Tongue (tissue), 3 donors: ENCODE measurements at places on chromosomes 2 and 18.

DNA sequence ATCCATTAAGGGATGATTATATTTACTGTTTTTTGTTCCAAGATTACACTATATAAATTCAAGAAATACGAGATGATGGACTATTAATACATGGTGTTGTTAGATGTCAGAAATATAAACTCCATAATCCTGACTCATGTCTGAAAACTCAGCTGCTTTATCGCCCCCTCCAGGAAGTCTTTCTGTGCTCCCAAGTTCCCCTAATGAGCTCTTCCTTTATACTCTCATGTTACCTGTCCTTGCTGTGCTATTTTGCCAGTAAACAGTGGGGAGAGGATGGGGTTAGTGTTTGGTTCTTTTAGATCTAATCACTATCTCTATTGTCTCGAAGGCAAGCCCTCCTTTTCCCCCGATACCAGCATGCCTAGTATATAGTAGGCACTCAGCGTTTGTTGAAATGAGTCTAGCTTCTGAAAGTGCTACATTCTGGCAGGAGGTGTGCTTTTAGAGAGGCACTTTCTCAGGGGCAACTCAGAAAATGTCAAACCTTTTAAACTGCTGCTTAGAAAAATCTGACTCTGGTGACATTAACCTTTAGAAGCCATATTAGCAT lies 21.4 kb upstream of the BARD1 start:
- no peak for DNase-seq

GRCh38 chr2:237315170-237315828 lies 98.7 kb downstream of the COL6A3 start:
- peak; percentile 95 for DNase-seq

GRCh38 chr2:163198007-163198406 lies 359.4 kb upstream of the KCNH7 start:
- DNase-seq, result no peak

- peak; percentile 11 for DNase-seq
Observed at GRCh38 chr18:77478646-77479442, 229.2 kb downstream of the GALR1 start.

DNA sequence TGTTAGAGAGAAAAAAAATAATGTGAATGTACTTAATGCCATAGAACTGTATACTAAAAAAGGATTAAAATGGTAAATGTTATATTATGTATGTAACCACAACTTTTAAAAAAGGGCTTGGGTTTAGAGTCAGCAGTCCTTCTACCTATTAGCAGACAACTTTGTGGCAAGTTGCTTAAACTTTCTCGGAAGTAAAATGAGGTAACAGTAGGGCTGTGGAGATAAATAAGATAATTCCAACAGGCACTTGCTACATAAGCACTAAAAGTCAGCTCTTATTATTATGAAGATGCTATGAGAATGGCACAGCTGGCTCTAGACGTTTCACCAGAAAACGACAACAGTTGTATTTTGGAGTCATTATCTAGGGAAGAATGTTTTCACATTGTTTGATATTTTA lies 31.3 kb downstream of the AAK1 start:
- DNase-seq, result no peak

GRCh38 chr2:189386741-189387140 lies 54.5 kb upstream of the WDR75 start:
- no peak for DNase-seq

GRCh38 chr2:215692387-215693079 lies 256.7 kb upstream of the FN1 start:
- DNase-seq, result no peak

- no peak for DNase-seq
Observed at GRCh38 chr2:160868891-160869290, 291.3 kb upstream of the TANK start.

GRCh38 chr18:9513971-9514512 lies 38.7 kb downstream of the RALBP1 start:
- DNase-seq, result no peak

GRCh38 chr2:9508931-9509330 lies 34.6 kb downstream of the IAH1 start:
- no peak for DNase-seq

GRCh38 chr2:229429589-229429988 lies 158.5 kb upstream of the PID1 start:
- no peak for DNase-seq

DNA sequence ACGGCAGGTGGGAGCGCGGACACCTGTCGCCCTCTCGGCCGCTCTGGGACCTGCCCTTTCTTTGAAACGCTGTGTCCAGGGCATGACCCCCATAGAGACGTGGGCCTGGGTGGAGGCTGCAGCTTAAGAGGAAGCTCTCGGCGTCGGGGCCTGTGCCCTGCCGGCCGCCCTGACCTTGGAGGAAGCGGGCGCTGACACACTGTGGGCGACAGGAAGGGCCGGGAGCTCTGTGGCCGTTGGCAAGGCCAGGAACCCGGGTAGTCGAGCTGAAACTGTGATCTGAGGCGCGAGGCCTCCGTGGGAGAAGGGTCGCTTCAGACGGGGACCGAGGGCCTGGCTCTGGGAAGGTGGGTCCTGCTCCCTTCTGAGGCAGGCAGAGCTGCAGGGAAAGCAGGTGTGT lies 28.2 kb downstream of the KCNG2 start:
- DNase-seq, result no peak

DNA sequence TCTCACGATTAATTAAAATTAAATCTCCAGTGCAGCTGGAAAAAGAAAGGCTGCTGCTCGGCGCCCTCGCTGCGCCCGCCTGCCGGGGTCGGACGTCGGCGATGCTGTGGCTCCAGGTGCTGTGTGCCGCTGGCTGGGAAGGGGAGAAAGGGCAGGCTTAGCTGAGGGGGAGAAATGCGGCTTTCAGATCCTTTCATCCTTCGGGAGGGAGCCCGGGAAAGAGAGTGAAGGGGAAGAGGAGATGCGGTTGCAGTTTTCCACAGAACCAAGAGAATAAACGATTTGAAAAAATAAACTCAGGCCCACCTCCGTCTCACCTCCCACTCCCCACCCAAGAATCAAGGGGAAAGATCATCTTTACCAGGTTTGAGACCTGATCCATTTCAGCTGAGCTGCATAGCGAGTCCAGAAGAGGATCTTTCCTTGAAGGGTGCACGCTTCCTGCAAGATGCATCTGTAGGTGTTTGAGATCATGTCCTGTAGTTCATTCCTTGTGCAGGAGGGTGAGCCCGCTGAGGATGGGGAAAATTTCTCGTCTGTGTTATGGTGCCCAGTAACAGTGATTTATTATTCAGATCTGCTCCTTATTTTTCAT lies 495 bp downstream of the TMEM169 start:
- DNase-seq, result peak; percentile 11

DNA sequence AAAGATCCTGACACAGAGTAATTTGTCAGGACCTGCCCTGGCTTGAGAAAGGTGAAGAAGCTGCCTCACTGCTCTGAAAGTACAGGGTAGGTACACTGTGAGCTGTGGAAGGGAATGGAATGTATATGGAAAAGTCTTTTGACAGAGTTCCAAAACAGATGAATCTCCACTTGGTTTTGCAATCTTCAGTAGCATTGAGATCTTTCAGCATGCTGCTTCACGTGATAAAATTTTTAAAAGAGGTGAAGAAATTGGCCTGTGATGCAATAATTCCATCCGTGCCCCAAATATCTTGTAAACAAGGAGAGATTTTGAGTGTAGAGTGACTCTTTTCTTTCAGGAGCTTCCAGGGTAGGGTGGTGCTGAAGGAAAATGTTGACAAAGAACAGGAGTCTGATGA lies 123.1 kb downstream of the OSR1 start:
- DNase-seq, result no peak

GRCh38 chr2:106094131-106094841 lies 99.8 kb downstream of the UXS1 start:
- DNase-seq, result no peak

- DNase-seq, result peak; percentile 73
Observed at GRCh38 chr2:152466980-152467676, 132.2 kb downstream of the FMNL2 start.

DNA sequence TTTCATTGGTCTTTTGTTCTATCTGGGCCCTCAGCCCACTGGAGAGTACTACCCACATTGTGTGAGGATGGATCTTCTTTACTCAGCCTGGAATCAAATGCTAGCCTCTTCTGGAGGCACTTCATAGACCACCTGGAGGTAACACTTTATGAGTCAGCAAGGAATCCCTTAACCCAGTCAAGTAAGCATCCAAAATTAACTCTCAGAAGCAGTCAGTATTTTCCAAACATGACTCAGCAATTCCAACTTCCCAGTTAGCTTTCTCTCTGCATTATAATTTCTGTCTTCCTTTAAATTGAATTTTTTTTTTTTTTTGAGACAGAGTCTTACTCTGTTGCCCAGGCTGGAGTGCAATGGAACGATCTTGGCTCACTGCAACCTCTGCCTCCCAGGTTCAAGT lies 142.7 kb downstream of the ACKR3 start:
- no peak for DNase-seq

- no peak for DNase-seq
Observed at GRCh38 chr2:74290466-74291217, 52.6 kb downstream of the SLC4A5 start.

- DNase-seq, result no peak
Observed at GRCh38 chr18:44539926-44540325, 140.8 kb upstream of the SETBP1 start.

GRCh38 chr2:1153920-1154319 lies 203.3 kb downstream of the SNTG2 start:
- DNase-seq, result peak; percentile 88

GRCh38 chr2:122543815-122544214 lies 788.4 kb downstream of the TSN start:
- no peak for DNase-seq

DNA sequence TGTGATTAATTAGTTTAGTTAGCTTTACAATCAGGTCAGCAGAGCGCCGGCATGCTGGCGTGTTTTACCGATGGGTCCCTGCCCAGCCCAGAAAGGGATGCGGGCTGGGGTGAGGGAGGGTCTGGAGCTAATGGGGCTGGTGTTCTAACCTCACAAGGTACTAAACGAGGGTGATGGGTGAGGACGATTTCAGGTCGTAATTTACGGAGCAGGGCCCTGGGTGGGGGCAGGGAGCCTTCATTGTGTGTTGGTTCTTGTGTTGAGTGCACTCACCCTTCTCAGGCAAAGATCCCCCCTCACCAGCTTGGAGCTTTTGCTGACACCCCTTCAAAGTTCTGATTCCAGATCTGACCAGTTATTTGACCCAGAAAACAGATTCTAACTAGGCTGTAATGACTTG lies 39.5 kb downstream of the PTGR3 start:
- DNase-seq, result no peak

- no peak for DNase-seq
Observed at GRCh38 chr2:83850071-83850725, 608.9 kb downstream of the SUCLG1 start.

DNA sequence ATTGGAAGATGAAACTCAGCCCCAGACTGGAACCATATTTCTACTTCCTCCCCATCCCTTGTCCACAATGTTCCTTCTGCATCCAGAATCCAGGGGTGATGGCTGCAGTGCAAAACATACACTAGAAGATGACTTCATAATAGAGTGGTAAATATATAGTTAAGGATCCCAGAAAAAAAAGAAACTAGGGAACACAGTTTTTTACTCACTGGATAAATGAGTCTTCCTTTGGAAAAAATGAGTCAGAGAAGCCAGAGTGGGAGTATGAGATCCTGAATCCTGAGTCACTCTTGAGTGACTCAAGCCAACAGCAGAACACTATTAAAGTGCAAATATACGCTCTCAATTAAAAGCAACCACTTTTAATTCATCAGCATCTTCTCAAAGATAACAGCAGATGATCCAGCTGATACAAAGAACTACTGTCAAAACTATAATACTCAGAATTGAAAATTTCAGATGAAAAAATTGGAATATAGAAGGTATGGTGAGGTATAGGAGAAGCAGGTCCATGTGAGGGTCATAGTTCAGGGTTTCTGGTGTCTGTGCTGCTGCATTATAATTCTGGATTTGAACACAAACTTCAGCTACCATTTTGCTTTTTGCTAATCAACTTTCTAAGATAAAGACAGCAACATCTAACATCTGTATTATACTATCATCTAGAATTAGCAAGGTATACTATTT lies 987.2 kb upstream of the CDH2 start:
- no peak for DNase-seq

DNA sequence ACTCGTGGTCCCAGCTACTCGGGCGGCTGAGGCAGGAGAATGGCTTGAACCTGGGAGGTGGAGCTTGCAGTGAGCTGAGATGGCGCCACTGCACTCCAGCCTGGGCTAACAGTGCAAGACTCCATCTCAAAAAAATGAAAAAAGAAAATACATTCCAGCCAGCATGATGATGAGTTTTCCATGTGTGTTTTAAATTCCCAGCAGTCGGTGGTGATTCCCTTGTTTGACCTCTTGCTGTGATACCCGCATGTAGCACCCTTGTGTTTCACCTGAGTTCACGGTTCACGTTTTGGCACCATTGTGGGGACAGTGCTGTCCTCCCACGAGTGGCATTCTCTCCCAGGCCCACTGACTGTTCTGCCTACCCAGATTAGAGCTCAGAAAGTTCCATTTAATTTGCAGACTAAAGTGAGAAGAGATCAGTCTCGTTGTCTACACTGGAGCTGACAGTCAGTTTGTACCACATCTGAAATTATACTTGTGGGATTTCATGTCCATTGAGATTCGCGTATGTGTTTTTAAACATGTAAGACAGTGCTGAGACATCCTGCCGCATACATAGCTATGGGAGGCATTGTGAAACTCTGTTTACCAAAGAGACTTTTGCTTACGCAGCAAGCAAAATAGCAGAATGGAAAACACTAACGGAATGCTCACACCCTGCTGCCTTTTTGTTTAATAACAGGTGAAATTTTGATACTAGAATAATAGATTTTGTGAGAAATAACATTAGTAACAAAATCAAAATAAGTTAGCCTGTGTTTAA lies 157.1 kb downstream of the GBX2 start:
- DNase-seq, result no peak

GRCh38 chr2:43169099-43169945 lies 57.1 kb downstream of the ZFP36L2 start:
- no peak for DNase-seq

GRCh38 chr2:205593891-205594290 lies 88.4 kb upstream of the NRP2 start:
- no peak for DNase-seq

GRCh38 chr18:50268022-50268747 lies 1.9 kb upstream of the CFAP53 start:
- peak; percentile 79 for DNase-seq

DNA sequence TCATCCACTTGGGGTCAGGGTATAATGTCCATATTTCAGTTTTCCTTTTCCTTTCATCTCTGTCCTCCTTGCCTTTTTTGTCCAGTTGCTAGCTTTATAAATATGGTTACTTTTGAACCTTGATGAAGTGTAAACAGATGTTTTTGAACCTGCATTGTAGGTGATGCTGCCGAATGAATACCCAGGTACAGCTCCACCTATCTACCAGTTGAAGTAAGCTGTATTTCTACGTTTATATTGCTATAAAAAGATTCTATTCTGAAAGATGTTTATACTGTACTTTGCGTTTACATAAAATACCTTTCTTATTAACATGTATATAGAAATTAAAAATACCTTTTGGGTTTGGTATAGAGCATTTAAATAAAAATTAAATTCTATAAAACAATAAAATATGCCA lies 2.2 kb downstream of the IMPACT start:
- DNase-seq, result no peak
